Stimulated activated CD4-positive, alpha-beta T cell treated with anti-CD3 and anti-CD28 coated beads, Interleukin-12 subunit alpha, Interleukin-12 subunit beta, amount 100 ng/mL, for 48 hours (primary cell): ENCODE measurements at places on chromosomes 6 and 20.

DNA sequence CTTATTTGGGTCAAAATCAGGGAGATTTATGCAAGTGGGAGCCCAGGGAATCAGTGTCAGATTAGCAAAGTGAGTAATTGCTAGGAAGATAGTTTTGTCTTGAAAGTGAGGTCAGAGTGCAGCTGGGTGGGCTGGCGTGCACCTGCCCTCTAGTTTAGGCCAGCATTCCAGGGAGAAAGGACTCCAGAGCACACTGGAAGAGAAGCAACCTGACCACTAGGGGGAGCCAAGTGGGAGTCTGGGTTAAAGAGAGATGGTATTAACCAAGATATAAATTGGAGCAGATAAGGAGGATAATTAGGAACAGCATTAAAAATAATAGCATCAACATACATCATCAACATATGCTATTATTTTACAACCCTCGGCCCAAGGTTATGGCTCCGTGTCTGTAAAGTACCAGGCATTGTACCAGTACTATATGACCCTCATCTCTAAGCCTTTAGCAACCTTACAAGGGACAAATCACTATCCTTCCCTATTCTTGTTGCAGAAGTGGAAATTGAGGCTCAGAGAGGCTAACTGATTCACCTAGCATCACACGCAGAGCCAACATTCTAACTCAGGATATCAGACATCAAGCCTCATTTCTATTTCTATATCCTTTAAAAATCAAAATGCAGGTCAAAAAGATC is 57.8 kb downstream of the SLC2A10 start:
- peak; percentile 12 for DNase-seq

DNA sequence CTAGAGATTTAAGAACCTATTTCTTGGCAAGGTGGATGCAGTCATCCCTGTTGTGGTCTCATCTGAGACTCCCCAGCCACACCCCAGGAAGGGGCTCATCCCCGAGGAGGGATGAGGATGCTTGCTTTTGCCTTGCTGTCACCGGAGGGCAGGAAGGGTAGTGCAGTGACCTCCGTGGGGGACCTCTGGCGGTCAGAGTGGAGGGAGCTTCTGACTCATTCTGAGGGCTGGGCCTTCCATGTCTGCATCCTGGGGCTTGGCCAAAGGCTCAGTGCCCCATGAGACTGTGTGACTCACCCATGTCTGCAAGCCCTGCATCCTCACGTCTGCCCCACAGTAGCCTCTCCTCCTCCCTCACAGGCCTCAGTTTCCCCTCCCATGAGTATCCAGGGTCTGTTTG is 38.7 kb downstream of the UQCC2 start:
- no peak for DNase-seq

GRCh38 chr20:704726-705125 is 29.1 kb upstream of the SCRT2 start:
- DNase-seq, result no peak

DNA sequence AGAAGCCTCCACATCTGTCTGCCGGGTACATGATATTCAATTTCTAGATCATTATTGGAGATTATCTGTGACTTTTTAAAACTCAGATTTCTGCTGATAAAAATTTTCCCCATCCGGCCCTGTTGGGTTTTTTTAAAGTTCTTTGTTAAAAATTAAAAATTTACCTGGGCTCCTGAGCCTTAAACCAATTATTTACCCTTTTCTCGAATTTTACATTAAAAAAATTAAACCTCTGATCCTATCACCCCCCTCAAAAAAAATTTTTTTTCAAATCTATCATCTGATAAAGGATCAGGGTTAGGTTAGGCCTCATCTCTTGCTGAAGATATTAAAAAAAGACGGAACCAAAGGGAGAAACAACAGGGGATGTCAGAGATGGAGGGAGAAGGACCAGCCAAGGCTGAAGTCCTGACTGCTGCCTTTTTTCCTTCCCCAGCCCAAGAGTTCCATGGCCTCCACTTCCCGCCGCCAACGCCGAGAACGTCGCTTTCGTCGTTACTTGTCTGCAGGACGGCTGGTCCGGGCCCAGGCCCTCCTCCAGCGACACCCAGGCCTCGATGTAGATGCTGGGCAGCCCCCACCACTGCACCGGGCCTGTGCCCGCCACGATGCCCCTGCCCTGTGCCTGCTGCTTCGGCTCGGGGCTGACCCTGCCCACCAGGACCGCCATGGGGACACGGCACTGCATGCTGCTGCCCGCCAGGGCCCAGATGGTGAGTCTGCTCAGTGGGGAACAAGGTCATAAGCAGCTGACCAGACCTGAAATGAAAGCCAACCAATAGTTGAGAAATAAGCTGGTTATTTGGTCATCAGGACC is 527 bp downstream of the NFKBIL1 start:
- DNase-seq, result no peak

- DNase-seq, result no peak
Measured at GRCh38 chr6:166301611-166302529, 6.3 kb downstream of the PRR18 start.

DNA sequence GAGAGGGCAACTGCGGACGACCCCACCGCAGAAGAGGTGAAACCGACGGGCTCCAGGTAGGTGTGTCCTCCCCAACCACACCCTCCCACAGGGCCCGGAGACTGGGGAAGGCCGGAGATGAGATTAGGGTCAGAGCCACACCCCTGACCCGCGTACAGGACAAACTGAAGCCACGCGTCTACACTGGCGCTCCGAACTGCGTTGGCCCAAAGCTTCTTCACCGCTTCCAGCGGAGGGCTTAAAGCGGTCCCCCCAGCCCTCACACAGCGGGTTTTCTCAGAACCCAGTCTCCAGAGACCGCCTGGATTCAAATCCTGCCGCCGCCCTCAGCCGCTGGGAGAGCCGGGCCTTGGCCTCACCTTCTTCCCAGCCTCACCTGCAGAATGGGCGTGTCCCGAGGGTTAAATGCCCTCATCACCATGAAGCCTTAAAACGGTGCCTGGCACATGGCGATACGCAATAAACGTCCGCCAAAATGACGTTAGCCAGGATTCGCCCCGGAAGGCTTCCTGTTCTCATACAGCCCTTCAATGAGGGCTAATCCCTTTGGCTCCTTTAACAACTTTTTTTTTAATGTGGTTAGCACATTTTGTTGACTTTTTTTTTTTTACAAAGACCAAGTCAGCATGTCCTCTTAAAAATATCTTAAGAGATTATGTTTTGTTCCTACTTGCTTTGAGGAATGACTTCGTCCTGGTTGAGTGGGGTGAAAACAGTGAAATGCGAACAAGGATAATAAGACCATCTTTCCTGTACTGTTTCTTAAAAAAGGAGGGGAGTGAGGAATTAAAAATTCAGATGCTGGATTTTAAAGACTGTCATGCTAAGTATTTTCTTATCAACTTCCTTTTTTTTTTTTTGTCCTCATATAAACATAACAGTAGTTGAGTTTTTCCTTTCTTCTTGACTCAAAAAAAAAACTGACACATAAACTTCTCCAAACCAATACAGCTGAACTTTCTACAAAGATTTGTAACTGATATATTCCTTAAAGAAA is 15.1 kb upstream of the ZNF217 start:
- no peak for DNase-seq

- no peak for DNase-seq
Measured at GRCh38 chr20:13455713-13456112, 183.0 kb downstream of the TASP1 start.

GRCh38 chr6:123448306-123448884 is 188.4 kb downstream of the TRDN start:
- no peak for DNase-seq

DNA sequence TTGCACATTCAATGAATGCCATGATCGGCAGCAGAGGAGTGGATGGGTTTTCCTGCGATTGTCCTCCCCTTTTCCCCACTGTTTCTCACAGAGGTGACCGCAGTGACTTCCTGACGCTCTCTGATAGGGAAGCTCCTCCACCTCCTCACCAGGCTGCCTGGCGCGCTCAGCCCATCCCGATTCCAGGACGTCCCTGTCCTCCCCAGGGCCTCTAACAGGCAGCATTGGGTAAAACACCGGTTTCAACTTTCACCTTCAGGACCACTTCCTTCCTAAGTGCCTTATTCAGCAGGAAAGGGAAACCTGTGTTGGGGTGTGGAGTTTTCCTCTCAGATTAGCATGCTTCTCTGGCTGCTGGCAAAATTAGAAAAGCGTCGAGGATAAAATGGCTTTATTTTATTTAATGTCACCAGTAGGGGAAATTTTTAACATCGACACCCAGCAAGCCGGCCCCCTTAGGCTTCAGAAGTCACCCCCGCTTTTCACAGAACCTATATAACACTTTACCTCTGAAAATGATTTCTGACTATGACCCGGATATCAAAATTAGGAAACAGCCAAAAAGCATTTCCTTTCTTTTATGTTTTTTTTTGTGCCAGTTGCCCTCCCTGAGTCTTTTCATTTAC is 570.4 kb upstream of the GJE1 start:
- no peak for DNase-seq

- DNase-seq, result no peak
Measured at GRCh38 chr6:149567194-149567586, 1.0 kb downstream of the GINM1 start.

GRCh38 chr6:14107711-14108494 is 9.7 kb upstream of the CD83 start:
- DNase-seq, result no peak

GRCh38 chr6:18513253-18513798 is 126.2 kb downstream of the RNF144B start:
- DNase-seq, result no peak

- no peak for DNase-seq
Measured at GRCh38 chr6:87102151-87102621, 7.3 kb upstream of the CGA start.

GRCh38 chr6:42251500-42251899 is 33.8 kb upstream of the MRPS10 start:
- no peak for DNase-seq

GRCh38 chr6:63802606-63803206 is 167.1 kb downstream of the PHF3 start:
- DNase-seq, result no peak

GRCh38 chr20:20856306-20856705 is 143.9 kb upstream of the RALGAPA2 start:
- DNase-seq, result no peak

- no peak for DNase-seq
Measured at GRCh38 chr6:48775157-48775556, 664.2 kb upstream of the PTCHD4 start.

- no peak for DNase-seq
Measured at GRCh38 chr6:29679962-29680361, 990 bp downstream of the ZFP57 start.

GRCh38 chr6:22432060-22432459 is 135.2 kb upstream of the PRL start:
- no peak for DNase-seq

GRCh38 chr6:157563611-157564284 is 182.8 kb downstream of the ZDHHC14 start:
- no peak for DNase-seq

GRCh38 chr20:50266293-50267040 is 75.8 kb downstream of the CEBPB start:
- DNase-seq, result no peak

GRCh38 chr6:155157101-155157500 is 106.7 kb upstream of the CLDN20 start:
- no peak for DNase-seq

- no peak for DNase-seq
Measured at GRCh38 chr20:53512076-53512475, 81.6 kb downstream of the ZNF217 start.

DNA sequence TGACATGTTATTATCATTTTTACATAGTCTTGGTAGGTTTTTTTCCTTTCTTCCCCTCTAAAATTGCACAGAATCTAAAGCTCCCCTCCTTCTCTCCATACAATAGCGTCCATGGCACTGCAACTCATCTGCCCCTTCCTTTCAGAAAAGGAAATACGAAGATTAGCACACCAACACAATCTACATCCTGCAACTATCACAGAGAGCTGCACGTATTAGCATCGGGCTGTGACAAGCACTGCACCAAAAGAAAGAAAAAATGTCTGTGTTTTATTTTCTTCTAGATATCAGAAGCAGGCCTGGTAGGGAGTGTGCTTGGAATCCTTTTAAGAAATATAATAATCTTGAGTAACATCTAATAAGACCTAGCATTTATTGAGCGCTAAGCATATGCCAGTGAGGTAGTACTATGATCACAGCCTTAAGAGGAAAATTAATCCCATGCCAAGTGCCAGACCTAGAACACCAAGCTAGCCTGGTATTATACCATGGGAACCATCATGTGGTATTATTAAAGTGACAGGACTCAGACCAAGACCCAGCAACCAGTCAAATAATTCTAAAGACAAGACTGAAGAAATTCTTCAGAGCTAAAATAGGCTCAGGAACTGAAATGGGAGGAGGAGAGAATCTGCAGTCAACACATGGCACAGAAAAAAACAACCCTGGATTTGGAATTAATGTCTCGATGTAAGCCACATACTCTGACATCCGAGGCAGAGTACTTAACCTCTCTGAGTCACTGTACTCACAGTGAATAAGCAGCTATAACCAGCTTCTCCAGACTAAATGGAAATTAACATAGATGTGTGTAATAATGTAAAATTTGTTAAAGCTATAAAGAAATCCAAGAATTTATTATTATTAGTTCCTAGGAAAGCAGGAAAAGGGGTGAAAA is 124.3 kb downstream of the IPCEF1 start:
- DNase-seq, result no peak

DNA sequence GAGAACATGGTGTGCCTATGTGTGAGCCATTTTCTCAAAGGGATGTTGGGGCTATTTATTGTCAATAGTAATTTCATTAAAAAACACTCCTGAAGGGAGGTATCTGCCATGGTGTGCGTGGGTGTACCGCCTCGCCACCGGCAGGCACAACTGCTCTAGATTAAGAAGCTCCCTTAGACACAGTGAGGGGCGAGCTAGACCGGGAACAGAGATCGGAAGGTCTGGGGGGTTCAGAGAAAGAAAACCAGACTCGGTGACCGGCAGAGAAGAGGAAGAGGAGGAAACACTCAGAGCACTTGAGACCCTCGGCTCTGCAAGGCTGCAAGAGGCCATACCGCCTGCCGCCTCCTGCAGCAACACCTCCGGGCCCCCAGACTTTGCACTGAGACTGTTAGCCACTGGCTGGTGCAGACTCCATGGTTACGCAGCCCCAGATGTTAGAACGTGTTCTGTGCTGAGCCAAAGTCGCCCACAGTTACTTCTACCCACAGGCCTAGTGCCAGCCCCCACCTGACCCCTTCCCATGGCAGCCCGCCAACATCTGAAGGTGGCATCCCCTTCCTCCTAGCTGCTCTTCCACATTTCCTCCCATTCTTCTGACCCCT is 18.1 kb downstream of the PXDC1 start:
- DNase-seq, result no peak

- DNase-seq, result no peak
Measured at GRCh38 chr20:60491051-60491581, 532.9 kb downstream of the CDH26 start.

DNA sequence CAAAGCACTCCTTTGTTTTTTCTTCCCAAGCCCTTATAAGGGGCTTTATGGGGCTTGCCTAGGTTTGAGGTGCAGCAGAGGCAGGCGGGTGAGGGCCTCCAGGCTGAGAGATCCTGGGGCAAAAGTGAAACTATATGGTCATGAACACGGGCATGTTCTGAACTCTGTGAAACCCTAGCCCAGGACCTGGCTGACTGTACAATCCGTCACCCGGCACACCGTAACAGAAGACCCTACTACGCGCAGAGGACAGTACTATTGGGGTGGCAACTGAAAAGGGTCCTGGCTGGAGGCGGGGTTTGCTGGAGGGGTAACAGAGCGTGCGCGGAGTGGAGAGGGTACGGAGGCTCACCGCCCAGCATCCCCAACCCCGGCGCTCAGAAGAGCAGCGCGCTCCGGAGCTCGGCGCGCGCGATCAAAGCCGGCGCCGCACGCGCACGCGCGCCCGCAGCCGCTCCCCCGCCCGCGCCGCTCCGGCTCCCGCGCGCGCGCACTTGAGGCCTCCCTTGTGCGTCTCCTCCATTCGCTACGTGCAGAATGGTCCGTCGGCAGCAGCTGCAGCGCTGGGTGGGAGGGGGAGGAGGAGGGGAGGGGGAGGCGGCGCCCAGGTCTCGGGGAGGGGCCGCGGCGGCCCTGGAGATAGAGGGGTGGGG is 54.2 kb downstream of the MRPL14 start:
- peak; percentile 79 for DNase-seq
